ENCODE measurements at places on chromosomes 1 and 21.

GRCh38 chr21:30839304-30839703 is 9.7 kb upstream of the KRTAP7-1 start:
- no peak for DNase-seq

GRCh38 chr1:25194572-25195020 is 37.7 kb downstream of the SYF2 start:
- DNase-seq, result no peak

DNA sequence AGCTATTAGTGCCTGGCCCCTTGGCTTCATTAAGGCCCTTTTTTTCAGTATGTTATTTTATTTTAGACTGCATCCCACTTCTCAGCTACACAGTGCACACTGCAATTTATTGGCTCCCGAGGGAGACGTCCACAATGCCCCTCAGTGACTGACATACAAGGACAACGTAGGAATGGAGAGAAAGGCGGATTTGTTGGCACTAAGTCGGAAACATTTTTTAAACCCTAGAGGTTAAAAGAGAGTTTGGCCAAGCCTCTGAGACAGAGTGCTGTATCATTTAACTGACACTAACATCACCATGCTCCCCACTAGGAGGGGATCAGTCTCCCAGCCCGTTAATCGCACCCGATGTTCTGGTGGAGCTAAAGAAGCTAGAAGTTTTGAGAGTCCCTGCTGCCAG is 45.7 kb upstream of the FOXD3 start:
- DNase-seq, result no peak

- DNase-seq, result no peak
Measured at GRCh38 chr1:22119626-22120468, 23.1 kb downstream of the WNT4 start.

DNA sequence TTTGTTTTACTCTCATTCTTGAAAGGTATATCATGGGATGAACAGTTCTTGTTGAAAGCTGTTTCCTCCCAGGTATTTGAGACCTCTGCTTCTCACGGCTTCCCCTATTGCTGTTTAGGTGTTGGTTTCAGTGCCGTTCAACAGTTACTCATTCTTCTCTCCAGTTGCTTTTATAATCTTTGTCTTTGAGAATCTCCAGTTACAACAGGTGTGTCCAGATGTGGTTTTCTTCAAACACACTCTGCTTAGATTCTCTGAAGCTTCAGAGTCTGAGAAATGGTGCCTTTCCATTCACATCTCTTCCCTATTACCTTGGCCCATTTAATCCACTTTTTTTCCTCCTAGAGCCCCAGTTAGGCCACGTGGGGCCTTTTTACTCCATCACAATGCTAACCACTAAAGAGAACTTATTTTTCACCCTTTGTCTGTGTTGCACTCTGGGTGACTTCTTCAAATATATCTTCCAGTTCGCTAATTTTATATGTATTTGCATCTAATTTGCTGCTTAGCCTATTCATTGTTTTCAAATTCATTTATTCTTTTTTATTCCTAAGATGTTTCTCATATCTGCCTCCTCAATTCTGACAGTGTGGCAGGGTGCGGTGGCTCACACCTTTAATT is 46.7 kb upstream of the SLC19A1 start:
- DNase-seq, result no peak

DNA sequence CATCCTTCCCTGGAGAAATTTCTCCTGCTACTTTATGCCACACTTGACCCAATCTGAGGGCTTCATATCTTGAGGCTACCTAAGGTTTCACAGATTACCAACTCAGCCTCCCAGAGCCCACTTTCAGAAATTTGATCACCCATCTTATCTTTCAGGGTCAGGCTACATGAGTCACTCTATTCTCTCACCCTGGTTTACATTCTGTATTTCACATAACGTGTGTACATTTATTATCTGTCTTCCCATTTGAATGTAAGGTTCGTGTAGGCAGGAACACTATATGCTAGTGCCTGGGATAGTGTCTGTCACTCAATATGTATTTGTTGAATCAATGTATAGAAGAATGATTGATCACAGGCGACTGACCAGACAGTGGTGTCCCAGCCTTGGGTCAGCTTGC is 124.8 kb downstream of the UBE2U start:
- DNase-seq, result no peak

DNA sequence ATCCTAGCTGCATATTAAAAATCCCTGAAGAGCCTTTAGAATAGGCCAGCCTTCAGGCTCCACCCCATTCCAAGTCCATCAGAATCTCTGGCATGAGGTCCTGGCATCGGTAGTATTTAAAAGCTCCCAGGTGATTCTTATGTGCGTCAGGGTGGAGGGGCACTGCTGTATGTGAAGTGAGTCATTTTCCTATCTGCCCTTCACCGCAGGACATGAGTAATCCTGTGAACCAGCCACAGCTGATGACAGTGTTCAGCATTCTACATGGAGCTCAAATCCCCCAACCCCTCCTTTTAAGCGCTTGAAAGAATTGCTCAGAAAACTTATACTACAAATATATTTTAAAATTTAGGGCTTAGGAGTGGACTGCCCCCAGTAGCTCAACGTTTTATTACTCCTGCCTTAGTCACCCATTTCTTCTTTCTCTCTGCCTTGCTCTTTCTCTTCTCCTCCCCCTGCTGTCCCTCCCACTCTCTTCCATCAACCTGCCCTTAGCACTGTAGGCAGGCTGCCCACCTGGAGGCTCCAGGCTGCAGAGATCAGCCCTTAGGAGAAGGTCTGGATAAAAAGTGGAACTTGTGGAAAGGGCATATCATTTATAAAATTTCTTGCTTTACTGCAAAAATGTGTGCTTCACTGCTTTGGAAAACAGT is 73.8 kb upstream of the ZNF281 start:
- no peak for DNase-seq

- DNase-seq, result no peak
Measured at GRCh38 chr1:167432780-167433179, 85.5 kb downstream of the CD247 start.

- DNase-seq, result no peak
Measured at GRCh38 chr1:67803380-67804279, 29.6 kb downstream of the GNG12 start.

- no peak for DNase-seq
Measured at GRCh38 chr1:70405780-70406416, 5.2 kb upstream of the CTH start.

DNA sequence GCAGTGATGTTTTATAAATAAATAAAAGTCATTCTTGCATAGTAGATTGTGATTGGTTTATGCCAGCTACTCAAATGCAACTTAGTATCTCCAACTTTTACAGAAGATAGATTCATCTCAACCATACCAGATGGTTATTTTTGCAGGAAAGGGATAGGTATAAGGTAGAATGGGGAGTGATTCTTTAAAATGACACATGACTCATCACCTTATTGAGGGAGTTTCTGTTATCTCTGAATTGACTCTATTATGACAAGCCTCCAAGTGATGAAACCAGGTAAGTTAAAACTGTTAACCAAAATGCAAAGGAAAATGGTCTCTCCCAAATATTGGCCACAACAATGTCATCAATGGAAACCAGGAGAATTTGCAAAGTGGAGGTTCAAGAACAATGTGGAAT is 54.5 kb downstream of the PTPRC start:
- DNase-seq, result no peak

- DNase-seq, result no peak
Measured at GRCh38 chr1:109954041-109954512, 30.5 kb upstream of the AHCYL1 start.

DNA sequence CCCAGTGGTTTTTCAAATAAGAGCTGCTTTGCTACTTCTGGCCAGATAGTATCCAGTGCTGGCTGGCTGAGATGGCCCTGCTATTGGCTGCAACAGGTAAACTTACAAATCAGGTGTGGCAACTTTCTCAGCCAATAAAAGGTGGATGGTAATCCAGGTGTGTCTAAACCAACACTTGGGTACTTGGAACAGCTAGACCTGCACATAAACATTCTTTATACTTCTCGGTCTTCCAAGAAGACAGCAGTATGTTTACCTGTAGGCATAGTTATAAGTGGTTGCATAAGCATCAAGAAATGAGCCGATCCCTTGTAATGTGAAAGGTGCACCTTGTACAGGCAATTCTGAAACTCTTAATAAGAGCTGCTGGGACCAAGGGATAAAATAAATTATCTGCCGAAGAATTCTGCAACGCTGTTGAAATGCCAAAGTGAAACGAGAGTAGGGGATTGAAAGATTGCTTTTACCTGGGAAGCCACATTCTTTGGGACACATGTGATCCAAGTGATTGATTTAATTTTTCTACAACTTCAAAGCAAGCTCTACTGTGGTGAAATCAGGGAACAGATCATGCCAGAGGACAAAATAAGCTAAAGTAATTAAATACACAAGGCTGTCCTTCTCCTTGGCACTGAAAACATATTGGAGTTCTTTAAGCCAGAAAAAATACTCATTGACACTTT is at the start of gene CLDN8:
CLDN8 (minus strand) TSS at position 57 of the 683 bp plus-strand sequence. CDS start 172 bp downstream, outside the sequence.
- no peak for DNase-seq

- no peak for DNase-seq
Measured at GRCh38 chr1:30903343-30904034, 5.1 kb downstream of the SDC3 start.

DNA sequence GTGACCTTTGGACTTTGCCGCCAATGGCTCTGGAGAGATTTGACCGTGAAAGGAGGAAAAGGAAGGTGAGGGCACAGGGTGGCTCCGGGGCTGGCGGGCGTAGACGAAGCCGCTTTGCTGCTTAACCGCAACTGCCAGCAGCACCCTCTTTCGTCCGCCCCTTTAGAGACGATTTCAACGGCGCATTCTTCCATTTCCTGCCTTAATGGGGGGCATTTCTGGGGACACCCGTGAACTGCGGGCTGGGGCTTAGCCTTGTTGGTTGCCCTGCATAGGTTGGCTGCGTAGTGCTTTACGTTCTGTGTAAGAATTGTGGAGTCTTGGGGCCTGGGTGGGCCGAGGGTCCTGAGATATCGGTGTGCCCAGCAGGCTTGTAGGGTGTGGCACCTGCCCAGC is 6.7 kb upstream of the NPHP4 start:
- DNase-seq, result no peak

GRCh38 chr1:98393719-98394118 is 267.8 kb upstream of the SNX7 start:
- no peak for DNase-seq

- DNase-seq, result no peak
Measured at GRCh38 chr1:172068334-172068733, 227.0 kb downstream of the DNM3 start.

DNA sequence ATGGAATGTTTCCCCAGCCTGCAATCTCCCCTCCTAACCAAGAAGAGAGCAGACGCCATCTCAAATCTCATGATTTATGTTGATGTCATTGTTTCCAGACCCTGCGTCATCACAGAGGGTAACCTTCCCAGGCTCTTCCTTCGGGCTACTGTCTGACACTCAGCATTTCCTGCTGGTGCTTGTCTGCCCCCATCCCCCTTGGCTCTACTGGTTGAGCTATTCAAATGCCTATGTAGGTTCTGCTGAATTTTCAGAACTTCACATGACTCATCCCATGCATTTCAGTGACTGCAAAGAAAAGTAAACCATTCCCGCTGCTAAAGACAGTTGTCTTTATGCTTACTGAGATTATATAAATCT is 24.8 kb upstream of the ITPKB start:
- DNase-seq, result no peak

DNA sequence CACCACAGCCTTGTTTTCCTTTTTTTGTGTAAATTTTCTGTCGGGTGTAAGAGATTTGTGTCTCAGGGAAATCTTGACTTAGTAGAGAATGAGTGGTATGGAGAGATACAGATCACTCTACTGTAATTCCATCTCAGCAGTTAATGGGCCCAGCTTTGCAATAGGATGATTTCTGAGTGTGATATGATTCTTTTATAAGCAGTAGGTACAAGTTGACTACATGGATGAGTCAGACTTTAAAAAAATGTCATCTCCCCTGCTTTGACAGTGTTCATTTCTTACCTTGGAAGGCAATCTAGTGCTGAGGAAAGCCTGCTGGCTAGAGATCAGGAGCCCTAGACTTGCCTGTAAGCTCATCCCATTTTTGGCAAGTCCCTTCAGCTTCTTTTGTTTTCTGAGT is 261.9 kb downstream of the RYR2 start:
- DNase-seq, result no peak

DNA sequence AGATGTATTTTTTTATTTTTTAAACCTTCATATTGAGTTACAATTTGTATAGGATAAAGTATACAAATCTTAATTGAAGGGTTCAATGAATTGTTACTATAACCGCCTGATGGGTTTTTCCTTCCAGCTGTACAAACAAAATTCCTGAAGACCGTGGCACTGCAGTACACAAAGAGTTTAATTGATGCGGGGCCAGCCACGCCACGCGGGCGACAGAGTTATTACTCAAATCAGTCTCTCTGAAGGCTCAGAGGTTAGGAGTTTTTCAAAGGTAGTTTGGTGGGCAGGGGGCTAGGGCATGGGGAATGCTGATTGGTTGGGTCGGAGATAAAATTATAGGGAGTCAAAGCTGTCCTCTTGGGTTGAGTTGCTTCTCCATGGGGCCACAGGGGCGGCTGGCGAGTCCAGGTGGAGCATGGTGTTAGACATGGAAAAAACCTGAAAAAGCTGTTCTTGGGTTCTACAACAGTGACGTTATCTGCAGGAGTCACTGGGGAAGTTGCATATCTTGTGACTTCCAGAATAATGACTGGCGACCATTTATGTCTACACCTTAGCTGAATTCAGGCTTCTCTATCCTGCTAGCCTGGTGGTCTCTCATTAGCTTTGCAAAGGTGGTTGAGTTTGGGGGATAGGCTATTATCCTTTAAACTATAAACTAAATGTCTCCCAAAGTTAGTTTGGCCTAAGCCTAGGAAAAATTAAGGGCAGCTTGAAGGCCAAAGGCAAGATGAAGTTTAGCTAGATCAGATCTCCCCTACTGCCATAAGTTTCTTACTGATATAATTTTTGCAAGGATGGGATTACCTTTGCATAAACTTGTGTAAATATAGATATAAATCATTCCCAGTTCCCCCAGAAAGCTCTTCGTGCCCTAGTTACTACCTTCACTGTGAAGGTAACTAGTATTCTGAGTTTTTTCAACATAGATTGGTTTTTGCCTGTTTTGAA is 13.0 kb upstream of the TMEM9 start:
- no peak for DNase-seq

All from stimulated activated CD8-positive, alpha-beta memory T cell treated with anti-CD3 and anti-CD28 coated beads, Interleukin-4, amount 100 ng/mL, for 1 hour (primary cell).